H7 (cell line): ENCODE measurements at places on chromosomes 3 and 15. TPM values are rescaled to one million over a fixed set of nuclear protein-coding genes. Genes with fewer than 3 reads are reported as not detected.
A peak's percentile ranks its signal among the peaks of the same experiment; 100 is the strongest.

GRCh38 chr3:60140160-60140559 lies 1090.3 kb upstream of the CFAP20DC start:
- no peak for DNase-seq

DNA sequence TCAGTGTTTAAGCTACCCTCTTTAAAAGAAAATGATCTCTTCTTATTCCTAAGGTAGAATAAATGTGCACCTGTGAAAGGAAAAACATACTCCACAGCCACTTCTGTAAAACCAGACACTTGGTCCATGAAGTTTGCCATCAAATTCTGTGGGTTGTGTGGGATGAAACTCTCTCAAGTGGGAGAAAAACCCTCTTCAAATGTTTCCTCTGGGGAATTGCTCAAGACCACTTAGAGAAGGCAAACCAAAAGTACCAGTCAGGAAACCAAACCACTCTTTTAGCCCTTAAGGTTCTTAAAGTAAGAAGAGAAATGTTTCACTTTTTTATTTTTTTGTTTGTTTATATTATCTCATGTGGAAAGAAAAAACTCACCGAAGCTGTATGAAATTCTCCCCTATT lies 1.2 kb downstream of the COL8A1 start:
- DNase-seq: no peak

Gene GOLGA8S
- total RNA-seq: not detected in 2 replicates

Gene TUSC7
- total RNA-seq: not detected in 2 replicates

Gene A4GNT
- not detected in 2 replicates for total RNA-seq

Gene LRRC58
- total RNA-seq: 16.6 and 25.0 TPM in 2 replicates

GRCh38 chr3:193452338-193452737 lies 73.8 kb upstream of the ATP13A5 start:
- DNase-seq: peak; percentile 52

- peak; percentile 91 for DNase-seq
Measured at GRCh38 chr3:155744626-155745324, at the start of gene PLCH1. PLCH1 (minus strand) TSS chr3:155745071; CDS start chr3:155704224, 40,847 bp downstream.

- no peak for DNase-seq
Measured at GRCh38 chr3:53657651-53658050, 163.2 kb downstream of the CACNA1D start.

DNA sequence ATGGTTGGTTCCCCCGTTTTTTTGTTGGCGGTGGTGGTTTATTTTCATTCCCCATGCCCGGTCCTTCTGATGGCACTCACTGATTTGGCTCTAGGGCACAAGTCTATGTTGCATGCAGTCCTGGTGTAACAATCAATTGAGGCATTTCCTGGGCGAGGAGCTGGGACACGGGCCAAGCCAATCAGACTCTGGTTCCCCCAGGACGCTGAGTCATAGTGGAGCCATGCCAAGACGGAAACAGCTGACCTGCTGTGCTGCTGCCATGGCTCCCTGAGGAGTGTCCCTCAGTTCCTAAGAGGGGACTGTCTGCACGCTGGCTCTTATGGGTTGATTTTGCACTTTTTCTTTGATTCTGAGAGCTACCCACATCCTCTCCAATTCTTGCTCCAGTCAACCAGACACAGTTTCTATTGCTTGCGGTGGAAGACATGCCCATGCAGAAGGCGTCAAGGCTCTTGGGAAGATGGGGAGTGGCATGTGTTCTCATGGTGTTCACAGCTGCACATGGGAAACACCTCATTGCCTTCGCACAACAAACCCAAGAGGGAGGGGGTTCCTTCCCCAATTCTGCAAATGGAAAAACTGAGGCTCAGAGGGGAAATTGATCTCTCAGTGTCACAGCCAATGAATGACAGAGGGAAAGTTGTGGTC lies 28.3 kb upstream of the ALDH1L1 start:
- DNase-seq: no peak
